ENCODE measurements at places on chromosomes 4 and X. TPM values are rescaled to one million over a fixed set of nuclear protein-coding genes. Genes with fewer than 3 reads are reported as not detected.

The PABPC4L gene
- 0.47 TPM for total RNA-seq

The ZRSR2 gene
- 7.6 TPM for total RNA-seq

The RGN gene
- total RNA-seq: not detected

The VCX gene
- total RNA-seq: not detected

The KCND1 gene
- 0.51 TPM for total RNA-seq

The TLR10 gene
- not detected for total RNA-seq

The USP11 gene
- 37.3 TPM for total RNA-seq

The P2RY10 gene
- not detected for total RNA-seq

The ETFDH gene
- 23.8 TPM for total RNA-seq

The CYSLTR1 gene
- total RNA-seq: not detected

The PTPN13 gene
- 12.1 TPM for total RNA-seq

The TEX13A gene
- not detected for total RNA-seq

The DCLK2 gene
- total RNA-seq: 1.2 TPM

The MEPE gene
- not detected for total RNA-seq

The IL3RA gene
- total RNA-seq: not detected

The PRSS12 gene
- total RNA-seq: 1.5 TPM

The MAML3 gene
- 4.3 TPM for total RNA-seq

DNA sequence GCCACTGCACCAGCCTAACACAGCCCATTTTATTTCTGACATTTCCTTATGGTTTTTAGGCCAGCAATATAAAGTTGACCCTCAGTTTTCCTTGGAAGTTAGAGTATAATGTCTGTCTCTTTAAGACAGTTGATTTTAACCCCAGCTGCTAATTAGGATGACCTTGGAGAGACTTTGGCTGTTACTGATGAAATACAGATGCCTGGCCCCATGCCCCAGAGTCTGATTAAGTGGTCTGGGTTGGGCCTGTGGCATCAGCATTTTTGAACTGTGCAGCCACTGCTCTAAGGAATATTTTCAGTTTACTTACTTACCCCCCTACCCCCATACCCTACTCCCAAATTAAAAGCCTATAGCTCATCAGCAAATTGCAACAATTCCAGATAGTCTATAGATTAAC, 85.8 kb downstream of the DCLK2 start:
- no peak for DNase-seq

GRCh38 chrX:48540028-48540375, 488 bp downstream of the TBC1D25 start:
- DNase-seq: no peak

DNA sequence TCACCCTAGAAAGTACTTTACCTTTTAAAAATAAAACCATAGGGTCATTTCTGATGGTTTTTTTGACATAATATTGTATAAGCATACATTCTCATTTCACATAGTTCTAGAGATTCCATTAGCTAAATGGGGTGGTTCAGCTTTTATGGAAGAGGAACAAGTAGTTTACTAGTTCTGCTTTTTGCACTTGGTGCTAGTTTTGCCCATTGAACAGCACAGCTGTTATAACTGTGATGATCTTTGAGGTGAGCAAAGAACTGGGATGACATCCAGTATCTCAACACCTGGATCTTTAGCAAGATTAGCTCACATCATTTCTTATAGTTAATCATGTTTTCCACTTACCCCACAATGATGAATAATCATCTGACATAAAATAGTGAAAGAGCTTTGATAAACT, 40.9 kb downstream of the MOB1B start:
- no peak for DNase-seq

DNA sequence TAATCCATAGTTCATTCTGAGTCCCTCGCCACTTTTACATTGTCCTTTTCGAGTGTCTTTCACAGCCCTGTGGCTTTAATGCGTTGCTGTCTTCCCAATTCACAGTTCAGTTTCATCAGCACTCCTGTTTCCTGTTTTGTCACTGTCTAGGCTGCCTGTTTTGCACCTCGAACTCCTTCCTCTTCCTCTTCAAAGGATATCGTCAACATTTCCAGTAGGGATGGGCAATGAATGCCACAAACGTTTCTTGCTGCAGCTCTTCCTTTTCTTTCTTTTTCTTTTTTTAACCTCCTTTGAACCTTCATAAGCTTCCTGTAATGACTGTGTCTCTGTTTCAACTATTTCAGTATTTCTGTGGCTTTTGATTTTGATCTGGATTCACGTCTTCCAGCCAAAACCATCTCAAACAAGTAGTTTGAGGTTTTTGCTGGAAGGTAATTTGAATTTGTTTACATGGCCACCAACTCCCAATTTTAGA, 105.4 kb downstream of the ANXA3 start:
- no peak for DNase-seq

DNA sequence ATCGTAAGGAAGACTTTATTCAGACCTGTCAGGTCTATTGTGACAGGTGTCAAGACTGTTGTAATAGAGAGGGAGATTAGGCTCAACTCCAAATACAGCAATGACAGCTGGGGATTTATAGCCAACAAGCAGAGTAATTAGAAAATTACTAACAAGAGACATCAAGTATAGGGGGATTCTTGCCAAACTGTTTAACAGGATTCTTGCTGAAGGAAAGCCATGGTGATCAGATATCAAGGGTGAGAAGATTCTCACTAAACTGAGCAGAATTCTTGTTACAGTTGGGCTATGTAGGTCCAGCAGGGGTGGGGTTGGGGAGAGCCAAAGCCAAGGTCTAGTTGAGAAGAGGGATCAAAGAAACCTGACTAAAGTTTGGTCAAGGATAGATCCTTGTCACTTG, 461.0 kb upstream of the GALNT7 start:
- DNase-seq: no peak

DNA sequence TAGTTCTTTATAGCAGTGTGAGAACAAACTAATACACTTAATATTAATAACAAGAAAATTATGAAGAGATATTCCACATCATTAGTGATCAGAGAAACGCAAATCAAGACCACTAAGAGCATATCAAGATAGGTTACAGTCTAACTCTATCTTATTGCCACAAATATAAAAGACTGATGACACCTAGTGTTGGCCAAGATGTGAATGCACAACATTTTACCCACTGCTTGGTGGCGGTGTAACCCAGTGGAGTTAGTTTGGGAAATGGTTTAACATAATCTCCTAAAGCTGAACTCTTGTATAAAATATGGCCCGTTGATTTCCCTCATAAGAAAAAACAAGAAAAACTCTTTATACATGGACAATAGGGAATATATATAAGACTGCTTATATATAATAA, 92.4 kb downstream of the SLITRK2 start:
- DNase-seq: peak; percentile 4

- peak; percentile 53 for DNase-seq
Measured at GRCh38 chr4:65033899-65034298, 624.6 kb upstream of the TECRL start.

GRCh38 chr4:13876131-13876530, 248.6 kb upstream of the BOD1L1 start:
- DNase-seq: no peak

DNA sequence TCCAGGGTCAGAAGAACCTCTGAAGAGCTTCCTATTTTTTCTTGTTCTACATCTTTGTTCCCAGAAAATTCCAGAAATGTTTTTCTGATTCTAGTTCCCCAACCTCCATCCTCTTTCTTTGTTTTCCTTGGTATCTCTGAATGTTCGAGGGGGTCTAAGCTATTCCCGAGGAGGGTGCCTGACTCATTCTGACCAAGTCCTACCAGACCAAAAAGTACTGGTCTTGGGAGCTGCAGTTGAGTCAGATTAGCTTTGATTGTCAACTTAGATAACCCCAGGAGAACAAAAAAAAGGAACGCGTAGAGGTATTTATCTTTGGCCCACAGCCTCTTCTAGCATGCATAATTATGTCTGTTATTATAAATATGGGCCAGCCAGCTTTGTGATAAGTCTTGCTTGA, 12.1 kb upstream of the TENM3 start:
- no peak for DNase-seq

GRCh38 chr4:101993002-101993841, 202.7 kb downstream of the BANK1 start:
- DNase-seq: no peak

DNA sequence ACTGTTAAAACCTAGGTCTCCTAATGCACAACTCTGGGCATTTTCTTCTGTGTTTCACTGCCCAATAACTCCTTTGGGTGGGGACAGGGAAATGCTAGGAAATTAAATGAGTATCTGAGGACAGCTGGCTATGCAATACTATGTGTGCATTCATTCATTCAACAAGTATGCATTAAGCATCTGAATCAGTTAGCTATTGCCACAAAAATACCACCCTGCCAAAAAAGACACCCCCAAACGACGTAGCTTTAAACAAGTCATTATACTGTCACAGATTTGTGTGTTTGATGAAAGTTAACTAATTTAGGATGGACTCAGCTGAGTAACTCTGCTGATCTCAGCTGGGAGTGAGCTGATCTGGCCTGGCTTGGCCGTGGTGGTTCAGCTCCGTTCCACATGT, 29.8 kb upstream of the PTCHD1 start:
- DNase-seq: no peak

DNA sequence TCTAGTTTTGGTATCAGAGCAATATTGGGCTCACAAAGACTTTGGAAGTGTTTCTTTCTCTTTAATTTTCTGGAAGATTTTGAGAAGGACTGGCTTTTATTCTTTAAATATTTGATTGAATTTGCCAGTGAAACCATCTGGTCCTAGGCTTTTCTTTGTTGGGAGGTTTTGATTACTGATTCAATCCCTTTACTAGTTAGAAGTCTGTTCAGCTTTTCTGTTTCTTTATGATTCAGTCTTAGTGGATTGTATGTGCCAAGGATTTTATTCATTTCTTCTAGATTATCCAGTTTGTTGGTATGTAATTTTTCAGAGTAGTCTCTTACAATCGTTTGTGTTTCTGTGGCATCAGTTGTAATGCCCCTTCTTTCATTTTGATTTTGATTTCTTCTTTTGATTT, 28.6 kb downstream of the GLRB start:
- no peak for DNase-seq

DNA sequence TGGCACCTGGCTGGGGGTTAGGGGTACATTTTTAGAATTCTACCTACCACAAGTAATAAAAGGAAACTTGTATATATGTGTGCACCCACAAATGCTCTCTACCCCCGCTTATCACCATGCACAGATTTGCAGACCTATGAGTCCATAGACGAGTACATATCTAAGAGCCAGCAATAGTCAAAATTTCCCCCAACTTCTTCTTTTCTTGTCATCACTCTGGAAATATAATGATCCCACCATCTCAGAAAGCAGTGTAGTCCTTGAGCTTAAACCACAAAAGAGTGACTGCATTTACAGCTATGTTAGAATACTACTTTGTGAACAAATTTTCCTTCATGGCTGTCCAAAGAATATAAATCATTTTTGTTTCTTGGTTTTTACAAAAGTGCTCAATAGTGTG, 66.1 kb downstream of the LHFPL1 start:
- no peak for DNase-seq

- DNase-seq: peak; percentile 46
Measured at GRCh38 chr4:41590591-41590990, 52.6 kb downstream of the LIMCH1 start.

DNA sequence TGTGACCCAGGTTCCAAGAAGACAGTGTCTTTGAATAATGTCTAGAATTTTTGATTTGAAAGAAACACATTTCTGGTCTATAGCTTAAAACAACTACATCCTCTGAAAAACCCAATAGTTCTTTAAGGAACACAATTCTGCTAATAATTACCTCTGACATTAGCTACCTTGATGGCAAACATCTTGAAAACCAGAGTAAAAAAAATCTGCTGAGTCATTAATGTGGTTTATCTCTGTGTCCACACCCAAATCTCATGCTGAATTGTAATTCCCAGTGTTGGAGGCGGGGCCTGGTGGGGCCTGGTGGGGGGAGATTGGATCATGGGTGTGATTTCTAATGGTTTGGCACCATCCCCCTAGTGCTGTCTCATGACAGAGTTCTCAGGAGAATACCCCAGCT, 1233.8 kb downstream of the NLGN4X start:
- DNase-seq: peak; percentile 4

- DNase-seq: no peak
Measured at GRCh38 chr4:79413032-79413885, 5.2 kb upstream of the GK2 start.

GRCh38 chr4:68953056-68953596, 1.5 kb upstream of the UGT2A3 start:
- DNase-seq: no peak

GRCh38 chrX:68686097-68686977, 38.9 kb downstream of the STARD8 start:
- DNase-seq: no peak

GRCh38 chrX:64580035-64580434, 184.8 kb upstream of the MTMR8 start:
- DNase-seq: no peak

DNA sequence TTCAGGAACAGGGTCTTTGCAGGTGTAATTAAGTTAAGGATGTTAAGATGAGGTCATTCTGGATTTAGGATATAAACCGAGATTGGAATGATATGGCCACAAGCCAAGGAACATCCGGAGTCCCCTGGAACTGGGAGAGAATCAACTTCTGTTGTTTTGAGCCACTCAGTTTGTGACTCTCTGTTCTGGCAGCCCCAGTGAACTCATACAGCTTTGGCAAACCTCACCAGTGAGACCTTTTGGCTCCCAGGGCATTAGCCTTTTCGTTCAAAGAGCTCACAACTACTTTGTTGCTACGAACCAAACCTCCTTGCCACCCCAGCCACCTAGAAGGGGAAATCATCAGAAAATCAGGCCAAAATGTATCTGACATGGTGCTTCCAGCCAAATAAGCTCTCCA, 80.4 kb downstream of the MTMR1 start:
- no peak for DNase-seq

GRCh38 chr4:3345384-3345783, 52.6 kb downstream of the RGS12 start:
- no peak for DNase-seq

DNA sequence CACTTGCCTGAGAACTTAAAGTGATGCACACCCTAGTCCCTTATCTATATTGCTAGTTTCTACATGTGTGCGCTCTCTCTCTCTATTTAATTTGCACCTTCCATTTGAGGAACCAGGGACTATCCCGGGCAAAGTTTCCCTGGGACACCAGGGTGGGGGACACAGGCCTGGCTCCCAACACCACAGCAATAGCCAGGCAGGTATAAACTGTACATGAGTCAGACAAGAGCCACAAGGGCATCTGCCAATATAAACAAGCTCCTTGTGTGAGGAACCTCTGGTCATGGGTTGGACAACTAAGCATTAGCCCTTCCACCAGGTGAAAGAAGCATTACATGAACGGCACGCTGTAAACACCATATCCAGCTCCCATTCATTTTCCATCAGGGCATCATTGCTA, 455.5 kb downstream of the STIM2 start:
- DNase-seq: peak; percentile 61

Data from PC-3 (cell line).